Stomach (tissue), 19 donors: ENCODE measurements at places on chromosomes 13 and 19.
A peak's percentile ranks its signal among the peaks of the same experiment; 100 is the strongest.

DNA sequence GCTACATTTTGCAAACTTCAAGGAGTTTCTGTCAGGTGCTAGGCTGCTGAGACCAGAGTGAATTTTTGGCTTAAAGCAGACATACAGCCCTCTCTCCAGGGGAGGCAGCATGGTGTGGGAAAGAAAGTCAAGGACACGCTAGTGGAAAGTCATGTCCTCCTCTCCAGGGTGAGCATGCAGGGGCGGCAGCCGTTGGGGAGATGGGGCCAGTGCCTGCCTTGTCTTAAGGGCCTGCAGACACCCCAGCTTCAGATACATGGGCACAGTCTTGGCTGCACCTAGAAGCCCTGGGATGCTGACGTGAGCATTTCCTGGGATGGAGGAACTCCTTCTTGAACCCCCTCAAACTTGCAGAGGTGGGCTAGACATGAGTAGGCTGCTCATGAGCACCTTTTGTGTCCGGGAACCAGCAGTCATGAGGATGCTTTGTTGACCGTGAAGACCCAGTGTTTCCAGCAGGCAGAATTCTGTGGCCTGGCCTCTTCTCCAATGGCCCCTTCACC is 43.3 kb upstream of the PEPD start:
- no peak for DNase-seq

DNA sequence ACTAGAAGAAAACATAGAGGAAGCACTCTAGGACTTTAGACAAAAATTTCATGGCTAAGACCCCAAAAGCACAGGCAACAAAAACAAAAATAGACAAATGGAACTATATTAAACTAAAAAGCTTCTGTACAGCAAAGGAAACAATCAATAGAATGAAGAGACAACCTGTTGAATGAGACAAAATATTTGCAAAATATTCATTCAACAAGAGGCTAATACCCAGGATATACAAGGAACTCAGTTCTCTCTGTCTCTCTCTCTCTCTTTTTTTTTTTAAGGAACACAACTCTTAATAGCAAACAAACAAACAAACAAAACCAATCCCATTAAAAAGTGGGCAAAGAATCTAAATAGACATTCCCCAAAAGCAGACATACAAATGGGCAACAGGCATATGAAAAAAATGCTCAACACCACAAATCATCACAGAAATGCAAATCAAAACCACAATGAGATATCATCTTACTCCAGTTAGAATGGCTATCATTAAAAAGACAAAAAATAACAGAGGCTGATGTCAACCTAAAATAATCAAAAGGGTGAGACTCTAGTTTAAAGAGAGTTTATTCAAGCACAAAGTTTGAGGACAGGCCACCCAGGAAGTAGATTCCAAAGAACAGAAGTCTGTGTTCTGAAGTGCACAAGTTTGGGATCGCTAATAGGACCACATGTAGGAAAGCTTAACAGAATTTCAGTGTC is 27.1 kb upstream of the SLC7A9 start:
- DNase-seq = no peak

GRCh38 chr13:25503856-25504255 is 132.1 kb downstream of the ATP8A2 start:
- DNase-seq = no peak

GRCh38 chr13:50248516-50249143 is 233.4 kb downstream of the KCNRG start:
- DNase-seq = no peak

DNA sequence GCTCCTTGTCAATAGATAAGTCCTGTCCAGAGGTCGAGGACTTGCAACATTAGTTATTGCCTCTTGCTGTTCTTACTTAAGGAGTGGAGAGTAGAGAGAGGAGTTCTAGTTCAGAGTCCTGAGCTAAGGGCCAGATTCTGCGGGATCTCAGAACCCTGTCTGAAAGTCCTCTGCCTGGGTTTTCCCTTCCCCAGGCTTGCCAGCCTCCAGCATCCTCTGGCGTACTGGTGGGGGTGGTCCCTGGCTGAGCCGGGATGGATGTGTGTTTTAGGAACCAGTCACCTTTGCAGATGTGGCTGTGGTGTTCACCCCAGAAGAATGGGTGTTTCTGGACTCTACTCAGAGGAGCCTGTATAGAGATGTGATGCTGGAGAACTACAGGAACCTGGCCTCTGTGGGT is 26.0 kb downstream of the ZNF333 start:
- DNase-seq = no peak

GRCh38 chr13:110799246-110800236 is 86.0 kb downstream of the ING1 start:
- peak; percentile 87 for DNase-seq

- DNase-seq = no peak
Observed at GRCh38 chr19:604355-604754, 14.7 kb downstream of the HCN2 start.

DNA sequence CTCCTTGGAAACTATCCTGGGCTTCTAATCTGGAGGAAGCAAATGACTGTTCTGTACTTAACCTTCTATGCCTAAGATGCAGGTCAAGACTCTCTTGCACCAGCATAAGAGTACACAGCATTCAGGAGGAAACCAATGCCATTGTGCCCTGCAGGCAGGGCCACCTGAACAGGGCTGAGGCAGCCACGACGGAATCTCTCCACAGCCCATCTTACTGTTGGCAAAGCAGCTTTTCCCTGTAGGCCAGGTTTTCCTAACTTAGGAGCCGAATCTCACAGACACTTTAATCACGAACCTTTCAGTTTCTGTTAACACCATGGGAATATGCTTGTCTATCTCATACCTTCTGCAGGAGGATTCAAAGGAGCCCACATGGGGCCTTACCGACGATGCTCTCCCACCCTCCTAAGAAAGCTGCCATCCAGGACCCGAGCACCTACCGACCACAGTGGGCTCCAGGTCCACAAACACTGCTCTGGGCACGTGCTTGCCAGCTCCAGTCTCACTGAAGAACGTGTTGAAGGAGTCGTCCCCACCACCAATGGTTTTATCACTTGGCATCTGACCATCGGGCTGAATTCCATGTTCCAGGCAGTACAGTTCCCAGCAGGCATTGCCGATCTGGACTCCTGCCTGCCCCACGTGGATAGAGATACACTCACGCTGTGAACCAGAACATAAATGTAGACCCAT is 2.6 kb downstream of the TUBA3C start:
- peak; percentile 45 for DNase-seq

DNA sequence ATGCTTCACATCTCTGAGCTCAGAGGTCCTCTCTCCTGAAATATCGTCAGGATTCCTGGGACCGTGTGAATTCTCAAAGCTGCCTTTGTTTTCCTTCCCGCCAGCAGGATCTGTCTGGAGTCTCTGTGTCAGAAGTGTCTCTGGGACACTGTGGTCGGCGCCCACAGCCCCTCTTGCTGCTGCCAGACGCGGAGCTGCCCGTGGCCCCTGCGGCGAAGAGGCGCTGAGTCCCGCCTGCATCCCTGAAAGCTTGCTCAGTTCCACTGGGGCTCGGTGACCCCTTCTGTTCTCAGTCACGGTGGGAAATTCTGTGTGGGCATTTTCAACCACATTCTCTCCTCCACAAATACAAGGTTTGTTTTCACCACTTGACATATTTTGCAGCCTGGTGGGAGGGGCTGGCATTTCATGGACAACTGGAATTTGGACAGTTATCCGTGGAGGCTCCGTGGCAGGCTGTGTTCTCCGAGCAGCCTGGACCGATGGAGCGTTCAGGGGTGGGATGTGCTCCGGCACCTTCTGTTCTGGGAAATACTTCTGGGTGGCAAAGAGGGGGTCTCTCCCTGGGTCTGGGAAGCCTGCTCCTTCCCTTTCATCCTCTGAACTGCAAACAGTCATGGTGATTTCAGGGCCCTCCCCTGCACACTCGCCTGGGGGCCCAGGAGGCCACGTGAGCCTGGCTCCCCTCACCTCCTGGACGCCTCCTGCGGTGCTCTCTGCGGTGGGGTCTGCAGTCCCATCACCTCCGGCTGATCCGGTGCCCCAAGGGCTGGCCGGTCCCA is 42.6 kb upstream of the GRTP1 start:
- DNase-seq = no peak

GRCh38 chr13:24725379-24725778 is 38.6 kb upstream of the RNF17 start:
- no peak for DNase-seq

GRCh38 chr19:49585023-49585422 is 3.9 kb downstream of the PRRG2 start:
- DNase-seq = no peak

- peak; percentile 91 for DNase-seq
Observed at GRCh38 chr19:39413272-39413910, 922 bp downstream of the PLEKHG2 start.

GRCh38 chr19:18596752-18597157 is 8.2 kb downstream of the REX1BD start:
- peak; percentile 67 for DNase-seq

DNA sequence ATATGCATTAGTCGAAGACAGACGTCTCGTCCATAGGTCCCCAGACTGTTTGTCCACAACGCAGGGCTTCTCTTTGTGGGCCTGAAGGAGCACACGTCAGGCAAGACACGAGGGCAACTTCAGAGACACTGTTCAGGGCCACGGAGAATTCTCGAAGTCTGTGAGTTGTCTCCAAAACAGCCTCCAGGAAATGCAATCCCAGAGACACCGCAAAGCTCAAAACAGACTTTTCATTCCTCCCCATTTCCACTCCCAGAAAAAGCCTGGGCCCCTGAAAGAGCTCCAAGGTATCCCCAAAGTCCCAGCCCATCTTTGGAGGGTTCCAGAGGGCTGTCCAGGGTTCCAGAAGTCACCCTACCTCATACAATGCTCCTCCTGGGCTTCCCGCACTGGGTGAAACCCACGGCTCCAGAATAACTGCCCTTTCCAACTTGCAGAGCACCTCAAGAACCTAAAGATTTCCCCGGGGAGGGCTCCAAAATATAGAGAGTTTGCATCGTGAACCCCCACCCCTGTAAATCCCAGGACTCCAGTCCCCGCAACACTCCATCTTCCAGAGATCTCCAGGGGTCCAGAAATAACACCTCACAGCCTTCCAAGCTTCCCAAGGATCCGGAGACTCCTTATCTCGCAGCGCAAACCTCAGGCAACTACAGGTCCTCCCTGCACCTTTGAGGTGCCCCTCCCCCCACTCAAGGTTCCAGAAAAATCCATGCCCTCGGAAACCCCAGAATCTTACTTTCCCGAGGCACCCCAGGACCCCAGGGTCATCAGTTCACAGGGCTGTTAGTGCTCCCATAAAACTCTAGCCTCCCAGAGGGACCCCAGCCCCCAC is 687 bp upstream of the FTL start:
- DNase-seq = peak; percentile 56

GRCh38 chr19:45352062-45352461 is 11.5 kb downstream of the KLC3 start:
- no peak for DNase-seq

DNA sequence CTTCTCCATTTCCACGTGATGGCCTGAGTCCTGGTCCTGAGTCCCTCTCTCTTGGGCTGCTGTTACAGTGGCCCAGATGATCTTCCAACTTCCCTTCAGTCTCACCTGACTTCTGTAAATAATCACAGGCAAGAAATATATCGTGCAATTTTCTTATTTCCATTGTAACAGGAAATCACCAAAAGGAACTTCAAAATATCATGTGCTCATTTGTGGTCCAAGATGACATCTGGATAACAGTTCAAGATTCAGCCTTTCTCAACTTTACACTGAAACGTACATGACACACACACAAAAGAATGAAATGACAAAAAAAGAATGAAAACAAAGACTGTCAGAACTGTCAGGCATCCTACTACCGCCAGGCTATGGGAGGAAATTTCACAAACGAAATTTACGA is 22.0 kb upstream of the RAP2A start:
- no peak for DNase-seq

- no peak for DNase-seq
Observed at GRCh38 chr13:76808927-76809326, 77.3 kb downstream of the KCTD12 start.

DNA sequence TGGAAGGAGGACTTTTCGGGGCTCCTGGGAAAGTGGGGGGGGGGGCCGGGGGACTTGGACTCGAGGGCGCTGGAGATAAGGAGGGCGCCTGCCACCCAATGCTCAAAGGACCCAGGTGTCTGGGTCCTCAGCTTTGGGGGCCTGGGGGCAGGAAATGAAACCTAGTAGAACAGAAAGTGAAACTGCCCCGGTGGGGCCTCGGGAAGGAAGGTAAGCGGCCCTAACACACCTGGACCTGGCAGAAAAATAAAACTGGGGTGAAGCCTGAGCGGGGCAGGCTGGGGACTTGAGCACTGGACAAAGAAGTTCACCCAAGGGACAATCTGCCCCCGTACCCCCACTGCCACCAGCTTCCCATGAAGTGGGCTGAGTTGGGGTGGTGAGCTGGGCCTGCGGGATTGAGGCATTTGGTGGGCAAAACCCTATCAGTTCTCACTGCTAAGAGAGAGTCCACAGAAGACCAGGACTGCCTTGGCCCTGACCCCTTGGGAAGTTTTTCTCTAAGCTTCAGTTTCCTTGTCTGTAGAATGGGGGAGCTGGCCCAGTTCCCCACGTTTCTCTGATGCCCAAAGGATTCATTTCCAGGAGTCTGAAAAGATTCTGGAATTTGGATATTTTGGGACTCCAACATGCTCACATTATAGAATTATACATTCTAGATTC is 2.3 kb downstream of the PRKD2 start:
- no peak for DNase-seq

GRCh38 chr19:10372690-10373089 is 7.7 kb downstream of the TYK2 start:
- no peak for DNase-seq

GRCh38 chr13:38752686-38753085 is 65.8 kb downstream of the FREM2 start:
- no peak for DNase-seq

DNA sequence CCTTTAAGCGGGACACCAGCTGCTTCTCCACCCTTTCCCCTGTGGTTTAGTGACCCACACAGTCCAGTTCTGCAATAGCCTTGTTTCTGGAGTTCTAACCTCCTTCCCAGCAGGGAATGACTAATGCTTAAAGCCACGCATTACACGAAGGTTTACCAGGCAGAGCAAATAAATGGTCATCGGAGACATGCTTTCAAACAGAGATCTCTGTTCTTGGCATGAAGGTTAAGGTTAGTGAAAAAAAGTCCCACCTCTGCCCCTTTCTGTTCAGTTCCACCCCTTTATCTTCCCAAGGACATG is 25.3 kb upstream of the MEDAG start:
- no peak for DNase-seq

- DNase-seq = peak; percentile 8
Observed at GRCh38 chr13:113559901-113560644, 24.5 kb upstream of the TFDP1 start.

- no peak for DNase-seq
Observed at GRCh38 chr13:106361621-106362020, 173.8 kb downstream of the EFNB2 start.
